HFFc6 (cell line): ENCODE measurements at places on chromosomes 13 and 19. TPM values are rescaled to one million over a fixed set of nuclear protein-coding genes. Genes with fewer than 3 reads are reported as not detected.

GRCh38 chr13:94254737-94255136 is 224.7 kb downstream of the DCT start:
- DNase-seq, result no peak

DNA sequence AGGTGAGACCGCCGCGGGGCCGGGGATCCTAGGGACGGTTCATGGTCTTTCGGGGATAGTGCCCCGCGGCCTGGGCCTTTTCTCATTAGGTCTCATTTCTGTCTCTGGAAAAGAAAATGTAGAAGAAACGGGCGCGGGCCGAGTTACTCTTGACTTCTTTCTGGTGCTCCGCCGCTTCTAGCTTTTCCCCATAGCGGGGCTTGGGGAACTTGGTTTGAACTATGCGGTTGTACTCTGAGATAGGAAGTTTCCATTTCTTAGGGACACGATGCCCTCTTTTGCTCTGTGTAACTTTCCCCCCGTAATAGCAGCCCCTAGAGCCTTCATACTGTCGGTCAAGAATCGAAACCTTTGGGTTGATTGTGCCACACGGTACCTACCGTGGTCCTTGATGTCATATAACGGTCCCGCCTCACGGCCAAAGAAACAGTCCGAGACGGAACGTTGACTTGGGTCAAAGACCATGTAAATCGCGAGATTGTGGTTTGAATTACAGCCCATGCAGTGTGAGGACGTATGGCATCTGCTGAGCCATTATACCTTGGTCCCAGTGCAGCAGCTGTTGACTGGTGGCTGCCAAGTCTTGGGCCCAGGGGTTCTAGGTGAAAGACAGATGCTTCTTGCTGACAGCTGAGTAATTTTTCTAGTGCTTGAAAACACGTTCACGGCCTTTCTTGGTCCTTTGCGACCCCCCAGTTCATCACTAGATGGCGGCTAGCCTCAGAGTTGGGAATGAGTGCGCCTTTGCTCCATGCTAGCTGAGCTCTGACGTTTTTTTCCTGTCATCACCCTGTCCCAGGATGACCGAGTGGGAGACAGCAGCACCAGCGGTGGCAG is 487 bp downstream of the RPS5 start:
- no peak for DNase-seq

GRCh38 chr13:33053397-33054066 is 37.3 kb downstream of the KL start:
- DNase-seq, result no peak

Gene TECR
- total RNA-seq, result 89.6 to 110 TPM (median 107 TPM) in 3 replicates

DNA sequence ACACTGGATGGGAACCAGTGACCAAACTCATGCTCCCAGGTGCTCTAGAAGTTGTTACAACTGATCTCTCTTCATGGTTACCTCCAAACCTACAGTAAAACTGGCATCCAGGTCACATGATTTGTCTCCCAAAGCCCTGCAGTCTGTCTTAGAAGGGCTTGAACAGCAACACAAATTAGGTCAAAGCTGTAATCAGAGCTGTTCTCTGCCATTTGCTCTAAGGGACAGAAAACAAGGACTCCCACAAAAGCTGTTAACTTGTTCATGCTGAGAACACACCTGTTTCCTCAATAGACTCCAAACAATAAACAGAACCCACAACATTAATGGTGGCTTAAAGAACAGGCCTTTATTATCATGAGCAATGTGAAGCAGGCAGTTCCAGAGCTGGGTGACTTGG is 8.0 kb downstream of the ZNF671 start:
- DNase-seq, result no peak

- DNase-seq, result no peak
Measured at GRCh38 chr13:97695684-97696083, 257.8 kb upstream of the IPO5 start.

- DNase-seq, result no peak
Measured at GRCh38 chr13:97826421-97827012, 127.0 kb upstream of the IPO5 start.

Gene CBY2
- not detected in 3 replicates for total RNA-seq

Gene ZNF560
- 0.09 to 0.14 TPM in 2 of 3 replicates, not detected in the other for total RNA-seq

DNA sequence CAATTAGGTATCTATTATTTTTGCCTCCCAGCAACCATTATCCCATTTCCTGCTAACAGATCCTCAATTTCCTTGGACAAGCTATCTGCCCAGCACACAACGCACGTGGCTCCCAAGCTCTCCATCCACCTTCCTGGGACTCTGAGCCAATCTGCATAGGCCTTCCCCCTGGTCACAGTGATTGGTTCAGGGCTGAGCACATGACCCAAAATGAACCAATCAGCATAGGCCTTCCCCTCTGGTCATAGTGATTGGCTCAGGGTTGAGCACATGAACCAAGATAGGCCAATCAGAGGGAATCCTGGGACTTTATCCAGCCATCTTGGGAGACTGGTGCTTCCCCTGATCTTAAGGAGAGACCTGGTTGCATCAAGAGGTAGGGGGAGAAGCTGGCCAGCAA is 5.8 kb downstream of the CPAMD8 start:
- DNase-seq, result peak; percentile 3

GRCh38 chr19:43518051-43518450 is 8.9 kb downstream of the ETHE1 start:
- DNase-seq, result no peak

Gene FUT3
- total RNA-seq, result not detected in 3 replicates

DNA sequence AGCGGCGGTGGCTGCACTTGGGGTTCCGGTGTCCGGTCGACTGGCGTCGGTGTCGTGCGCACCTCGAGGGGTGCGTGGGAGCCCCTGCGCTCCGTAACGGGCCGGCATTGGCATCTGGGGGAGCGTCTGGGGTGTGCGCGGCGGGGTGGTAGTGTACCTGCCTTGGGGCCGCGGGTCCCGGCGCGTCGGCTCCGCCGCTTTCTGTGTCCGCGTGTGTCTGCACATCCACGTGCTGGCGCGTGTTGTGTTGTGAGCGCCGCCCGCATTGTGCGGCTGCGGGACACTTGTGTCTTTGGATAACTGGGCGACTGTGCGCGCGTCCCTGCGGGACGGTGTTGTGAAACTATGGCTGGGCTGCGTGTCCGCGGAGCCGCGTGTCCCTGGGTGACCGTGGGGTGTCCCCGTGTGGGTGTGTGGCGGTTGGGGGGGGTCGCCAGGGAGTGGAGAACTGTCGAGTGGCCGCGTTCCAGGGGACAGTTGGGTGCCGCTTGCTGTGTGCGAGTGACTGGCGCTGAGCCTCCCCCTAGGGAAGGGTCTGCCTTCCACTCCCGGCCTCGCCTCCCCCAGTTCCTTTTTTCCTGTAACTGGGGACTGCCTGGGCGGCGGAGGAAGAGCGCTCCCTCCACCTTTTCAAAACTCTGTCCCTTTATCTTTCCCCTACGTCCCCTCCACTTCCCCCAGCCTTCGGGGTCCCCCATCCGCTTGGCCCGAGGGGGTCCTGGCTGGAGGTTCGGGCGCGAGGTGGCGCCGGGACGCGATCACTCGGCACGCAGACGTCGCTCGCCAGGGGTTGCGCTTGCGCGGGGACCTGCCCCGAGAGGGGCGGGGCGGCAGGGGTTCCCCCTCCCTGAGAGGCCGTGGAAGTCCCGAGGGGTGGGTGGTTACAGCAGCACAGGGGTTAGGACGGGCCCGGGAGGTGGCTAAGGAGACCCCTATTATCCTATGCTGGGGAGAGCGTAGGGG is 5.7 kb upstream of the NFIC start:
- DNase-seq, result no peak

- no peak for DNase-seq
Measured at GRCh38 chr19:8210421-8211101, 1.4 kb downstream of the CERS4 start.

GRCh38 chr19:2171349-2172145 is 7.8 kb downstream of the DOT1L start:
- no peak for DNase-seq

Gene TEX29
- total RNA-seq, result 0.28 TPM in 1 of 3 replicates, not detected in the others

DNA sequence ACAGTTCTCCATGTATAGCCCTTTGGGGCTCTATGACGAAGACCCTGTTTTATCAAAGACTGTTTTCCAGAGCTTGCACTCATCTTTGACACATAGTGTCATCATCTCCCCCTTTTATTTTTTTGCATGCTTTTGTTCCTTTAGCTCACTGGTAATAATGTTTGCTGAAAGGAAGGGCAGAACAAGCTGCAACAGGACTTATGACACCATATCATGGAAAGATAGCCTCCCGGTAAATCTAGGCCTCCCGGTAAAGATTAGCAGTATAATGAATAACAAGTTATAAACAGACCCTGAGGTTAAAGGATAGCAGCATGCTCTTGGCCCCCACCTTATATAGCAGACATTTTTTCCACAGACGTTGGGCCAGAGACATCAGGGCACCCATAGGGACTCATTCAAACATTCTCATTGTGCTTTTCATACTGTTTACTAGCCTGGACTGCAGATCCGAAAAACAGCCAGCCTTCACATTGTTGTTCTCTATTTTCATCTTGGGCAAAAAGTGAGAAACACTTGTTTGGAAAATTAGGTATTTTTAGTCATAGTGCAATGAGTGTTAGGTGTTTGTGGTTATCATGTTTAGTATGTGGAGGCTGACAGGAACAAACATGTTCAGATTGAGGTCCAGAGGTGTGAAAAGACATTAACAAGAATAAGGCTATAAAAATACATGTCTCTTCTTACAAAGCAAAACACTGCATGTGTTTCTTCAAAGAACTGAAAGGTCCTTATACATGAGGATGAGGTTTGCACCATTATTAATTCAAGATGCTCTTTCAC is 136.9 kb upstream of the SPRY2 start:
- no peak for DNase-seq

Gene KISS1R
- not detected in 3 replicates for total RNA-seq

DNA sequence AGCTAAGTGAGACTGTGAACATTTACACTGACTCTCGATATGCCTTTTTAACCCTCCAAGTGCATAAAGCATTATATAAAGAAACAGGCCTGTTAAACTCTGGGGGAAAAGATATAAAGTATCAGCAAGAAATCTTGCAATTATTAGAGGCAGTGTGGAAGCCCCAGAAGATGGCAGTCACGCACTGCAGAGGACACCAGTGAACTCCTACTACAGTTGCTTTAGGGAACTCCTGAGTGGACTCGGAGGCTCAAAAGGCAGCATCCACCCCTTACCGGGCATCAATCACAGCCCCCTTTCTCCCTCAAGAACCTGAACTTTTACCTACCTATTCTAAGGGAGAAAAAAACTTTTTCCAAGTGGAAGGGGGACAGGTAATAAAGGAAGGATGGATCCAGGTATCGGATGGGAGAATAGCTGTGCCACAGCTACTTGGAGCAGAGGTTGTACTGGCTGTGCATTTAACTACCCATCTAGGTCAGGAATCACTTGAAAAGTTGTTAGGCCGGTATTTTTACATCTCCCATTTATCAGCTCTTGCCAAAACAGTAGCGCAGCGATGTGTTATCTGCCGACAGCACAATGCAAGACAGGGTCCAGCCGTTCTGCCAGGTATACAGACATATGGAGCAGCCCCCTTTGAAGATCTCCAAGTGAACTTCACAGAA is 80.1 kb downstream of the ZNF486 start:
- DNase-seq, result no peak

DNA sequence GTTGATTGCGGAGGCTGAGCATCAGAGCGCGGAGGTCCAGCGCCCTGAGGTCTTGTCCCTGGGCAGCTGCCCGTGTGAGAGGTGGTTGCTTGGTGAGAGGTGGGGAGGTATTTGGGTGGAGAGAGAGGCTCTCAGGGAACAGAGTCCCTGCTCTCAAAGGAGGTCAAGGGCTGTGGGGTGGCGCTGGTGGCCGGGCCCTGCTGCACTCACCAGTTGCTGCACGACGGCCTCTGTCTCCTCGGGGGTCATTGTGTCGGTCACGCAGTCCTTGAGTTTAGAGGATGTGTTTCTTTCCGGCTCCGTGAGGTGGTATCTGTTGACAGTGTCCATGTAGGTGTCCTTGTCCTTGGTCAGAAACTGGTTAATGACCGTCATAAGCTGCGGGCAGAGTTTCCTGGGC is 95.5 kb downstream of the WTIP start:
- no peak for DNase-seq

- DNase-seq, result no peak
Measured at GRCh38 chr19:41548954-41549688, 26.8 kb upstream of the CEACAM21 start.

- no peak for DNase-seq
Measured at GRCh38 chr13:28429685-28430290, 65.1 kb downstream of the FLT1 start.

Gene FOSB
- 35.0 to 65.0 TPM (median 39.1 TPM) in 3 replicates for total RNA-seq

Gene ATP12A
- total RNA-seq, result not detected in 2 replicates

DNA sequence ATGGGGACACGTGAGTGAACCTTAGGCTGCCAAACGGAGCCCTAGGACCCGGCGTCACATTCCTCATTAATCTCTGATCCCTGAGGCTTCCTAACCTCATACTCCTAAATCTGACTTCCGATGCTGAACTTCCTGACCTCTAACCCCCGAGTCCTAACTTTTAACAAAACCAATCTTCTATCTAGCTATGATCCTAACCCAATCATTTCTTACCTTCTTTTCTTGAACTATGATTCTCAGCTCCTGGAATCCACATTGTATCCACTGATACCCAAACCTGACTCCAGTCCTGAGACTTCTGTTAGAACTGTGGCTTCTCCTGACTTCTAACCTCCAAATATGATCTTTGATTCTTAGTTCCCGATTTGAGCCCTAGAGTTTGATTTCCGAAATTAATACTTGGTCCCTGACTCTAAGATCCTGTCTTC is 447 bp downstream of the NFKBIB start:
- DNase-seq, result no peak

- DNase-seq, result peak; percentile 32
Measured at GRCh38 chr13:75129331-75129730, 352.6 kb downstream of the TBC1D4 start.

Gene DOCK9
- 23.9 and 26.6 TPM in 2 replicates for total RNA-seq

DNA sequence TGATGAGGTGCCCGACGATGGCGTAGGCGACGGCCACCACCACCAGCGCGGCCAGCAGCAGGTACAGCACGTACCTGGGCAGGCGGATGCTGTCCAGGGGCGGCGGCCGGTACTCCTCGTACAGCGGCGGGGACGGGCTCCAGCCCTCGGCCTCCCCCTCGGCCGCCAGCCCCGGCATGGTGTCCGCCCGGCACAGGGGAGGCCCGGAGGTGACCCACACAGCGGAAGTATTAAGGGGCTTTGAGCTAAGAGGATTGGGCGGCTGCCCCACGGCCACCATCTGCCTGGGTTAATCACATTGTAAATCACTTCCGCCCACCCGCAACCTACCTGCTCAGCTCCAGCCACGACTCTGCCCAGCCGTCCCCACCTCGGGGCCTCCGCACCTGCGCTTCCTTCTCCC is at the start of gene SMIM44:
Gene SMIM44 (minus strand): TSS at position 216 of the 403 bp plus-strand sequence. CDS start 38 bp downstream, at position 178.
- no peak for DNase-seq

DNA sequence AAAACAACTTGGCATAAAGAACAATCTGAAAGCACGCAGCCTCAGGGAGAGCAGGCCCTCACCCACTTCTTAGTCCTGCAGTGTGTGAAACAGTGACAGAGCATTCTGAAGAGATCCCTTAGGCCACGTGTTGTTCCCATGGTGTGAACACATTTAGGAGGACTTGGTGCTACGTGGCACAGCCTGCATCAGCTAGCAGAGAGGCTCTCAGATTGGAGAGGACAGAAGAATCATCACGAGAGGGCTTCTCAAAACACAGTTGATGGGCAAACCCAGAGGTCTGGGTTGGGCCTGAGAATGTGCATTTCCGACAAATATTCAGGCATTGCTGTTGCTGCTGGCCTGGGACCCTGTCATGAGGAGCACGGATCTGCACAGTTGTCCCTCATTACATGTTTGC is 26.1 kb upstream of the TFDP1 start:
- DNase-seq, result no peak

Gene BTBD2
- total RNA-seq, result 71.8 to 91.6 TPM (median 79.4 TPM) in 3 replicates

- no peak for DNase-seq
Measured at GRCh38 chr13:112687836-112688559, 1.8 kb upstream of the ATP11A start.

Gene GARIN5A
- total RNA-seq, result 0.16 to 1.4 TPM (median 0.50 TPM) in 3 replicates

GRCh38 chr19:5968431-5969373 is 9.2 kb downstream of the RANBP3 start:
- no peak for DNase-seq
